ENCODE measurements at places on chromosomes 1 and 21.

DNA sequence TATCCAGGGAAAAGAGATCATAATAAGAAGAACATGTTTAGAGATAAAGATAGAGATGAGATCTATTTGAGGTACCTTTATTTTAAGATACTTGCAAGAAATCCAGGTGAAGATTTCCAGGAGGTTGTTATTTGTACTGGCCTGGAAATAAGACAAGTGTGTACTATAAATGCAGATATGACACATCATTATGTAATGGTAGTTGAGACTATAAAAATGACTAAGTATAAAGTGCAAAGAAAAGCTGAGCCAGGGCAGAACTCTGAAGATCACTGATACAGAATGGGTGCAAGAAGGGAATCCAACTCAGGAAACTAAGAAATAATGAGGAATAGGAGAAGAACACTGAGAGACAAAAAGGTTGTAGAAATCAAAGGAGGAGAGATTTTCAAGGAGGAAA, 378.2 kb upstream of the PBX1 start:
- DNase-seq, result no peak

DNA sequence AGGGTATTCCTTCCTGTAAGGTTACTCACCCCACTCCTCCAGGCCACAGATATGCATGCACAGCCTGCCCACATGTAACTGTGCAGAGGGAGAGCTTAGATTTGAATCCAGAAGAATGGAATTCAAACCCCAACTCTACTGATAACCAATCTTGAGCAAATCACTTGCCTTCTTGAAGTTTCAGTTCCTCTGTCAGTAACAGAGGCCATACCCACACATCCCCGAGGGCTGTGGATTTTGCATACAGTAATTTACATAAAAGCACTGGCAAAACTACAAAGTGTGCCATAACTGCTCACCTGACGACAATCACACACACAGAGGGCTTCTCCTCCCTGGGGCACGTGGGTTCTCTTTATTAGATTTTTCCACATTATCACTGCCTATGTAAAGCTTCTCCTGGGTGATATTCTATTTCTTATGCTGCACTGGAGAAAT, 18.6 kb downstream of the CD247 start:
- no peak for DNase-seq

GRCh38 chr21:44532712-44533111, 7.3 kb downstream of the KRTAP10-1 start:
- no peak for DNase-seq

DNA sequence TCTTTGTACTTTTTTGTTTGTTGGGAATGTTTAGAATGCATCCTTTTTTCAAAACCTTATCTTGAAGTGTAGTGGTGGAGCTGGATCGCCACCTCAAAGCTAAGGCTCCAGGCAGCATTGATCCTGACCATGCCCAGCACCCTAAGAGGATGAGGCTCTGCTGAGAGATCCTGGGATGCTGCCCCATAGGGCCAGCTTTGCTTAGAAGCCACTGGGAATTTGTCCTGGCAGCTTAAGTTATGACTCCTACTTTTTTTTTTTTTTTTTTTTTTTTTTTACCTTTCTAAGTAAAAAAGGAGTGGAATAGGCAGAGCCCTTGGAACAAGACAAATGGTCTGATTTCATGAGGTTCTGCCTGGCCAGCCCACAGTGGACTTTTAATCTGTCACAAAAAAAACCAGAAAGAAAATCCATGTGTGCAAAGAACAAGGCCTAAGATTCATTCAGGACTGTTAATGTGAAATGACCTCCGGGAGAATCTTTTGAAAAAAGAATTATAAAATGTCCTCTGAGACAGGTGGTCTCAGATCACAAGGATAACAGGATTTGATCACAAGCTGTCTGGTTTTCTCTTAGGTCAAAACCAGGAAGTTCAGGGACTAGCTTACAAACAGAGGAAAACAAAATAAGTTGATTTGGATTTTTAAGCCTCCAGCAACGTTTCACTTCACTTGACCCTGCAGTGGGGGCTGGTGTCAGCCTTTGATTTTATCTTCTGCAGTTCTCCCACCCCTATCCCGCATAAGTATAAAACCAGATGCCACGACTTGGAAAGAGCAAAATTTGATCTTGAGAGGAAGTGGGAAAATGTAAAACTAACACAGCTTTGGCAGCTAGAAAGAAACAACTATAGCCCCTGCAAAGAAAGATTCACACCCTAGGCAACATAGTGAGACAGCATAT, 25.9 kb upstream of the RAP1A start:
- DNase-seq, result no peak

- DNase-seq, result no peak
These were observed 8.1 kb downstream of the GABPA start for GRCh38 chr21:25742900-25743299.

GRCh38 chr1:185468626-185469025, 151.6 kb upstream of the IVNS1ABP start:
- no peak for DNase-seq

DNA sequence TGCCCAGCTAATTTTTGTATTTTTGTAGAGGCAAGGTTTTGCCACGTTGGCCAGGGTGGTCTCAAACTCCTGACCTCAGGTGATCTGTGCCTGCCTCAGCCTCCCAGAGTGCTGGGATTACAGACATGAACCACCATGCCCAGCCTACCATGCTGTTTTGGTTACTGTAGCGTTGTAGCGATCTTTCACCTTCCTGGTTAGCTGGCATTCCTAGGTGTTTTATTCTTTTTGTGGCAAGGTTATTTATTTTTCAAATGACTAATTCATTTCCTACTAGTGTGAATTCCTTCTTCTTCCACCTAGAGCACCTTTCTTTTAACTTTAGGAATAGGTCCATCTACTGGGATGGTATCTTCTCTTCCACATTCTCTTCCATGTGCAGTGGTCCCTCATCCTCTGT, 29.3 kb downstream of the TMEM200B start:
- DNase-seq, result no peak

- DNase-seq, result no peak
These were observed 125.2 kb downstream of the ZNF648 start for GRCh38 chr1:181936269-181936668.

DNA sequence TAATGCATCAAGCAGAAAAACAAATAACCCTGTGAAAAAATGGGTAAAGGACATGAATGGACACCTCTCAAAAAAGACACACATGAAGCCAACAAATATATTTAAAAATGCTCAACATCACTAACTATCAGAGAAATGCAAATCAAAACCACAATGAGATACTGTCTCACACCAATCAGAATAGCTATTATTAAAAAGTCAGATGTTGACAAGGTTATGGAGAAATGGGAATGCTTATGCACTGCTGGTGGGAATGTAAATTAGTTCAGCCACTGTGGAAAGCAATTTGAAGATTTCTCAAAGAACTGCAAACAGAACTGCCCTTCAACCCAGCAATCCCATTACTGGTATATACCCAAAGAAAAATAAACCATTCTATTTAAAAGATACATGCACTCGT, 86.6 kb upstream of the TNFSF4 start:
- DNase-seq, result no peak

DNA sequence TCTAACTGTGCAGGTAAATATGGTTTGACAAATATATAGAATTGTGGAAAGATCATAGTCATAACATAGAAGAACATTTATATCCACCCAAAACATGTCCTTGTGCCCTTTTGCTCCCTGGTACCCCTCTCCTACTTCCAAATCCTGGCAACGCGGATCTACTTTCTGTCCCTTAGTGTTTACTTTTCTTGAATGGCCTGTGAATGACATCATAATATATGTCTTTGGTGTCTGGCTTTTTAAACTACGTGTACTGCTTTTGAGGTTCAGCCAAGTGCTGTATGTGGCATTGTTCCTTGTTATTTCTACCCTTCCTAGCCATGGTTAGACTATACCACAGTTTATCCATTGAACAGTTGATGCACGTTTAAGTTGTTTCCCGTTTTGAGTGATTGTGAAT, 155.6 kb downstream of the SDCCAG8 start:
- no peak for DNase-seq

GRCh38 chr1:234969011-234969441, 159.6 kb downstream of the TOMM20 start:
- DNase-seq, result no peak

DNA sequence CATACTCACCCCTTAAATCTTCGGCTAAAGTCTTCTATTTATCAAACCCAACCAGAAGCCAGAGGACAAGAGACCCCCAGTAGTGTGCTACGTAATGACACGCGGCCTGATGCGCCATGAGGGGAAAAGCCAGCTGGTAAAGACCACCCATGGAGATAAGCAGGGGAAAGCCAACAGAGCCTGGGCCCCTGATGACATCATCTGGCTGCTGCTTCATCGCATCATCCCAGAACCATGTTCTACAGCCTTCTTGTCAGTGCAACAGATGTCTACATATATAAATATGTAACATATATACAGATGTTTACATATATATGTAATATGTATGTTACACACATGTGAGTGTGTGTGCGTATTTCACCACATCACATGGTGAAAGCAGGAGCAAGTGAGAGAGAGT, 81.7 kb upstream of the VANGL1 start:
- no peak for DNase-seq

DNA sequence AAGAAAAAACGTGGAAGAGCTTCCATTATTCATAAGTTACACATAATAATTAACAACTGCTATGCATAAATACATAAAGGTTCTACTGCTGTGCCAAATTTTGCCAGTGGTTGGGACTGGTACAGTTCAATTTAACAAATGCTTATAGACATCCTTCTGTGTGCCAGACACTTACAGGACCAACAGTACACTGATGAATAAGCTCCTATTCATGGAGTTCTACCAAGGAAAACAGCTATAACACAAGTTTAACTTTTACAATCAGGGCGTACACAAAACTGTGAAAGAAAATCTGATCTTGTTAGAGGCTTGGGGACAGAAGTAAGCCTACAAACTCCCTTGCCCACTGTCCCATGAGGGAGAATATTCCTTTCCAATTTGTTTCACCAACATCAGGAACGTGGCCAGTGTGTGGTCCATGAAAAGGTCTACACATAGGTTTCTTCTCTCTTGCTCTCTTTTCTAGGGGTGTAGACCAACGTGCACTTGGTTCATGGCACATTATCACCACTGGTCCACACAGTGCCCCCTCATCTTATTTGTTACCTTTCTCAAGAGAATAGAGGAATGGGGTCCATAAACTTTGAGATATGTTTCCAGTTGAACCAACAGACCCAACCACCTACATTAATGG, 10.1 kb downstream of the NRIP1 start:
- DNase-seq, result no peak

DNA sequence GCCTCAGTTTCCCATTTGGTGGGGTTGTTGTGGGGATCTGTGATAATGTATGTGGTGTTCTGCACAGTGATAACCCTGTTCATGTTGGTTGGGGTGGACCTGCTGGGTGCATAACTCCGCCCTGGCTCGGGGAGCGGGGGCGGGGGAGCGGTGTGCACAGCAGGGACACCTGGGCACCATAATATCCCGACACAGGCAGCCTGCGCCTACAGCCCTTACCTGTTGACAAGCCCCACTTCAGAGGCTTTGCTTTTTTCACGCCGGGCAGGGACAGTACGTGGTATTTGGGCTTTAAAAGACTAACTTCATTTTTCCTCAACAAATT, 48.0 kb upstream of the ACOT11 start:
- no peak for DNase-seq

DNA sequence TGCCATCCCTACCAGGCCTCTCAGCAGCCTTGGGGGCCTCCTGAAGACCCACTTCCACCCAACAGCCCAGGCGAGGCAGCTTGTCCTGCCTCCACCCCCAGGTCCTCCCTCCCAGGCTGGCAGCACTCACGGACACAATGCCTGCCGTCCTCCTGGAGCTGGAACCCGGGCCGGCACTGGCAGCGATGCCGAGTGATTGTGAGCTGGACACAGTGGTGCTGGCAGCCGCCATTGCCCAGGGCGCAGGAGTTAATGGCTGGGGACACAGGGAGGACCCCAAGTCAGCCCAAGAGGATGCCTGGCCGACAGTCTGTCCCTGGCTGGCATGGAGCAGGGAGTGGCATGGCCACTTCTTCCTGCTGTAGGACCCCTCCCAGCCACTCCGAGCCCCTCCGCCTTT, 60.8 kb downstream of the ARHGEF16 start:
- DNase-seq, result no peak

- DNase-seq, result no peak
These were observed 653 bp downstream of the FNDC10 start for GRCh38 chr1:1599030-1599934.

GRCh38 chr1:40711465-40712404, 20.2 kb downstream of the NFYC start:
- no peak for DNase-seq

DNA sequence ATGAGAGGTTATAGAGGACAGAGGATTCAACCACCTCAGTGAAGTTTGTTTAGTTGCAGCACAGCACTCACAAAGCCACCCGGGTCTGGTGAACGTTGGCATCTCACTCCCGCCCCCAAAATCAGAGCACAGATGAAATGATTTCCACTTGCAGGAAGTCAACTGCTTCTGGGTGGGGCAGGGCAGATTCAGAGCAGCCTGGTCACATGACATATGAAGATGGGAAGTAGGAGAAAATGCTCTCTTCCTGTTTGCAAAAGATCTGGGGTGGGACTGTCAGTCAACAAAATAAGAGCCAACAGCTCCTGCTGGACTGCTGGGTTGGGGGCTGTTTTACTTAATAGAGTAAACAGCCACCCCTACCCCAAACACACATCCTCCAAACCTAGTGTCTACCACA, 43.2 kb downstream of the LRRC71 start:
- DNase-seq, result no peak

GRCh38 chr1:54493608-54494007, 54.4 kb upstream of the ACOT11 start:
- no peak for DNase-seq

GRCh38 chr1:179951383-179952144, 3.0 kb upstream of the CEP350 start:
- no peak for DNase-seq

- DNase-seq, result no peak
These were observed 64.0 kb downstream of the SYT6 start for GRCh38 chr1:114089502-114090138.

- DNase-seq, result no peak
These were observed 618 bp downstream of the ETS2 start for GRCh38 chr21:38806153-38806941.

- no peak for DNase-seq
These were observed 14.4 kb downstream of the MAPKAPK2 start for GRCh38 chr1:206699000-206699586.

GRCh38 chr1:214638459-214638807, 35.4 kb downstream of the CENPF start:
- no peak for DNase-seq

GRCh38 chr1:2163205-2163604, 31.4 kb downstream of the FAAP20 start:
- DNase-seq, result no peak

GRCh38 chr1:183932412-183932811, 105.1 kb downstream of the COLGALT2 start:
- no peak for DNase-seq

GRCh38 chr1:215992620-215993019, 425.5 kb downstream of the KCTD3 start:
- no peak for DNase-seq

GRCh38 chr1:220803401-220804201, 16.9 kb downstream of the MTARC1 start:
- no peak for DNase-seq

- no peak for DNase-seq
These were observed 175.5 kb downstream of the CYYR1 start for GRCh38 chr21:26397545-26397944.

Data from BJ (cell line).